ENCODE measurements at places on chromosomes 13 and 19.

DNA sequence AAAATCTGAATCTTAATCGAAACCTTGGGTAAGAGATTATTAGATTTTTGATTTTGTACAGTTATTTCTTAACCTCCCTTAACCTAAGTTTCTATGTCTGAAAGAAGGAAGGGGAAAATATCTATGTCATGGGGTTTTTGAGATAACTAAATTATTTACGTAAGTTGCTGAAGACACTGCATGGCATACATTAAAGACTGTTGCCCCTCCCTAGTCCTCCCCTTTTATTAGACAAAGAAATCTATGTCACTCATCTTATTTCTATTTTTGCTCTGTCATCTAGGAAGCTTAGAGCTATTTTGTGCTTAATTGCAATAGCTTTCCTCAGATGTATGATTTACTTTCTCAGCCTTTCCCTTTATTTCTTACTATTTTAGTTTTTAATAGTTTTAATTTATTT lies 15.0 kb downstream of the COG6 start:
- DNase-seq: no peak

GRCh38 chr19:11494634-11495285 lies 10.9 kb downstream of the ZNF653 start:
- no peak for DNase-seq

- no peak for DNase-seq
Measured at GRCh38 chr13:43782686-43783085, 4.1 kb downstream of the ENOX1 start.

- no peak for DNase-seq
Measured at GRCh38 chr13:49497272-49497671, 1.5 kb downstream of the PHF11 start.

GRCh38 chr13:60347690-60348089 lies 49.3 kb upstream of the TDRD3 start:
- DNase-seq: no peak

DNA sequence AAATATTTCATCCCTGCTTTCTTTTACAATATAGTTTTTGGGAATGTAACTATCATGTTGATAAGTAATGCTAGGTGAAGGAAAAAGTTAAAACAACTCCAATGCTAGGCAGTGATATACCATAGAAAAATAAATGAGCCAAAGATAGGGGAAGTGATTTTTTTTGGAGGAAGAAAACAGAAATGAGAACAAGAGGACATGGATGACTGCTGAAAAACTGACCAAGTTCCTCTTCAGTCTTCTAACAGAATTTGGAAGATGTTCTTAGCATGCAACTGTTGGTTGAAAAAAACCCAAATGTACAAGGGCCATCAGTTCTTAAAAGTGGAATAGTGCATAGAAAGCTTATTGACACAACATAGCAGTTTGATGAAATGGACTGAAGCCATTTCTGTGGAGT lies 262.5 kb upstream of the STARD13 start:
- no peak for DNase-seq

GRCh38 chr13:48492096-48492440 lies 40.8 kb downstream of the RCBTB2 start:
- no peak for DNase-seq

- DNase-seq: no peak
Measured at GRCh38 chr19:47794526-47794925, 9.8 kb downstream of the TPRX1 start.

- no peak for DNase-seq
Measured at GRCh38 chr19:13883516-13884064, 6.7 kb downstream of the NANOS3 start.

DNA sequence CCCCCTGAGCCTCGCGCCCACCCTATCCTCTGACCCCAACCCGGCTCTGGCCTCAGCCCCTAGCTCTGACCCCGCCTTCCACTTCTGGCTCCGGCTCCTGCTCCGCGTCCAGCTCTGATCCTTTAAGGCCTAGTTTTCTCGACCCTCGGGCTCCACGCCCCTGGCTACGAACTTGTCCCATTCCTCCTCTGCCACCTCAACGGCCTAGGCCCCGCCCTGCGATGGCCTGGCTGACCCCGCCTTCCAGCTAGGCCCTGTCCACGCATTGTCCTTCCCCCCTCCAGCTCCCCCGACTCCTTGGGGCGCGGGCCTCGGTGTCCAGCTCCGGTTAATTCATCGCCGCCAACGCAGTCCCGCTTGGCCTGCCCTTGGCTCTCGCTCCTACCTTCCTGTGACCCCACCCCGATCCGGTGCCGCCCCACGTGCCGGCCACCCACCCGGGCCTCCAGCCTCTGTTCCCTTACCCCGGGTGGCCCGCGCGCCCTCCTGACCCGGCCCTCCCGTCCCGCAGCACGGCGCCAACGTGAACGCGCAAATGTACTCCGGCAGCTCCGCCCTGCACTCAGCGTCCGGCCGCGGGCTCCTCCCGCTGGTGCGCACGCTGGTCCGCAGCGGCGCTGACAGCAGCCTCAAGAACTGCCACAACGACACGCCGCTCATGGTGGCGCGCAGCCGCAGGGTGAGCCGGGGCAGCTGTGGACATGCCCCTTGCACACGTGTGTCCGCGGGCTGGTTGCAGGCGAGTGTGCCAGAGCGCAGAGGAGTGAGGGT lies 9.4 kb downstream of the BCL3 start:
- DNase-seq: peak; percentile 94

GRCh38 chr19:51573331-51573730 lies 2.2 kb downstream of the ZNF175 start:
- DNase-seq: no peak

DNA sequence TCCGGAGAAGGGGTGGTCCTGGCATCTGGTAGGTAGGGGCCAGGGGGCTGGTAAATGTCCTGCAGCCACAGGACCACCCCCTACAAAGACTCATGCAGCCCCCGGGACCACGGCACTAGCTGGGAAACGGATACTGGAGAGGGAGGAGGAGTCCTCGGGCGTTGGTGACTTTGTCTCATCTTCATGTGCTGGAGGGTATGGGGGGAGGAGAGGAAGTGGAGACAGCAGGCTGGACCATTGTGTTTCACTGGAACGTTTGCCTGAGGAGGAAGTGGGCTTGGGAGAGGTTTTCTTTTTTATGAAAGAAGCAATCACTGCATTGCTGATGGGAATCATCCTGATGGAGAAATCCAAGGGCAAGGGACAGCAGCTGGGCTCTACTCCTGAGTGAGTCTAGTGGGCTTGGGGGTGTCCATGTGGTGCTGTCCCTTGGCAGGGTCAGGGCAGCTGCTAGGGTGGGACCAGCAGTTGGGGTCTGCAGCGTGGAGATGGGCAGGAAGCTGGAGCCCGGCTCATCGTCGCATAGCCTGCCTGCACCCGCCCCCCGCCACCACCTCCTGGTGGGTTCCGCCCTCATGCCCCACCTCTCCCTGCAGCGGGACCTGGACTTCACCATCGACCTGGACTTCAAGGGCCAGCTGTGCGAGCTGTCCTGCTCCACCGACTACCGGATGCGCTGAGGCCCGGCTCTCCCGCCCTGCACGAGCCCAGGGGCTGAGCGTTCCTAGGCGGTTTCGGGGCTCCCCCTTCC lies 1.7 kb upstream of the ADM5 start:
- no peak for DNase-seq

DNA sequence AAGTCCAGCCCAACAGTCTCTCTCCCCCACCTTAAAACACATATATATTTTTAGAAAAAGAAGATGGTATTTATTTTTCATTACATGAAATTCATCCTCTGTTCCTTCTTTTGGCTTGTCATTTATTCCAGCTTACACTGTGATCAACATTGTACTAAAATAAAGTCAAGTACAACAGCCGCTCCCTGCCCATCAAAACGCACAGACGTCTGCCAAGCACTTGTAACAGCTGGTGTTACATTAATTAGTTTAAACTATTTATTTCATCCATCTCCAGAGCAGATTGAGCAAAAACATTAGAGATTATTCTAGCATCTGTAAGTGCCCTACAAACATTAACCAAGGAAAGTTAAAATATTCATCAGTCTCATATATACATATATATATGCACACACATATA lies 350.5 kb downstream of the DACH1 start:
- DNase-seq: no peak

DNA sequence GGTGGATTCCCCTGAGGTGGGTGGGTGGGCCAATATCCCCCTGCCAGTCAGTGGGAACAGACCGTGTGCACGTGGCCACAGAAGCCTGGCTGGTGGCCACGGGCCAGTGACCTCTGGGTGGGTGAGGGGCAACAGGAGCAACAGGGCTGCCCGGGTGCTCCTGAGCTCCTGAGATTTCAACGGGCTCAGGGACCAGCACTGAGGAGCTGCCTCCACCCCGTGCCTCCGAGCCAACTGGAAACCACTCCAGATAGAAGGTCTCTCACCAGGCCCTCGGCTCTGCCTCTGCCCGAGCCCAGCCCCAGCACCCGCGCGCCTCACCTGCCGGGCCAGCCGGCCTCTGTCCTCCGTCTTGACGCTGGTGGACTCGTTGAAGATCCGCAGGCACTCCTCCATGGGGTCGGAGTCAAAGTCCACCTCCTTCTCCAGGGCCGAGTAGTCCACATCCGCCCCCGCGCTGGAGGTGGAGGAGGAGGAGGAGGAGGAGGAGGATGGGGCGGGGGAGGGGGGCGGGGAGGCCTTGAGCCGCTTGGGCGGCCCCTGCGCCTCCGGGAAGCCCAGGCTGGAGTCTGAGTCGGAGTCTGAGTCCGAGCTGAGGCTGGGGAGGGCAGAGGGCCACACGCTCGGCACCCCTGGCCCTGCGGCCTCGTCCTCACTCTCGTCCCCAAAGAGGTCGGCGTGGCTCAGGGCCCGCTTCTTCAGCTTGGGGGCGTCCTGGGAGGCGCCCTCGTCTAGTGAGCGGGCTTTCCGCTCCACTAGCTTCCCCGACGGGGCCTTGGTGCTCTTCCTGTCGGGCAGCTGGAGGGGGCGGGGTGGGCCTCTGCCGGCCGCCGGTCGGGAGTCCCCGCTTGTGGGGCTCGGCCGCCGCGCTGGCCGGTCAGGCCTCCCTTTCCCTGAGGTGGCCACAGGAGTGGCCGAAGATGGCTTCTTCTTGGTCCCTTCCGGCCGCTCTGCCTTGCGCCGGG lies 14.8 kb upstream of the ATP8B3 start:
- DNase-seq: no peak

DNA sequence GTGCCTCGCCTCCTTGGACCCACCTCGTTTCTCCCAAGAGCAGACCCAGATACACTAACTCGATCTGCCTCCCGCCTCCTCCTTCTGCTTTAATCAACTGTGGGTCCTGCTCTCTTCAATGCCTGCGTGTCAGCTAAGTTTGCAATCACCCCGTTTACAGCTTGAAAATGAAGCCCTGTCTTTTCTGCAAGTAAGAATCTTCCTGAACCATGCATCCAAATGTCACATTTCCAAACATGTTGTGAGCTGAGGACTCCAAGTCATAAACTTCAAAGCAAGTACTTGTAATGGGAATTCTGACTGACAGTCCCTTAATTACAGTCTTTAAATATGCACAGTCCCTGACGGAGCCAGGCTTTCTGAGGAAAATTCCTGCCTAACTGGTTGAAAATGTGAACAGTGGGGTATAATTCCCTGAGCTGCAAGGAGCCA lies 154.9 kb upstream of the UQCRFS1 start:
- no peak for DNase-seq

DNA sequence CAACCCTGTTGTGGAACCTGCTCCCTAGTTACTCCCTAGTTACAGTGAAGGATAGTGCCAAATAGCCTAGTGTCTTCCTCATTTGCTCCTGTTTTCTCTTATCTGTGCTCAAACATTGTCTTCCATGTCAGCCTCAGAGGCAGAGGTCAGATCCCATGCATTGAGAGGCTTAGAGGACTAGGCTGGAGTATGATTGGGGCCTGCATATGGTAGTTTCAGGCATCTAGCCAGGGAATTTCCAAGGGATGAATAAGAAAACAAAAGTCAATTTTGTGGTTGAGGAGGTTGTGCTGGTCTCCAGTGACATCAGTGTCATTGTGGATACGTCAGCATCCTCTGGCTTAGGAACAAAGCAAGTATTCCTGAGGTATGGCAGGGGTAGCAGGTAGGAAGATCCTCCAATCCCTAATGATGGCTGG lies 9.4 kb downstream of the ZNF546 start:
- DNase-seq: no peak

DNA sequence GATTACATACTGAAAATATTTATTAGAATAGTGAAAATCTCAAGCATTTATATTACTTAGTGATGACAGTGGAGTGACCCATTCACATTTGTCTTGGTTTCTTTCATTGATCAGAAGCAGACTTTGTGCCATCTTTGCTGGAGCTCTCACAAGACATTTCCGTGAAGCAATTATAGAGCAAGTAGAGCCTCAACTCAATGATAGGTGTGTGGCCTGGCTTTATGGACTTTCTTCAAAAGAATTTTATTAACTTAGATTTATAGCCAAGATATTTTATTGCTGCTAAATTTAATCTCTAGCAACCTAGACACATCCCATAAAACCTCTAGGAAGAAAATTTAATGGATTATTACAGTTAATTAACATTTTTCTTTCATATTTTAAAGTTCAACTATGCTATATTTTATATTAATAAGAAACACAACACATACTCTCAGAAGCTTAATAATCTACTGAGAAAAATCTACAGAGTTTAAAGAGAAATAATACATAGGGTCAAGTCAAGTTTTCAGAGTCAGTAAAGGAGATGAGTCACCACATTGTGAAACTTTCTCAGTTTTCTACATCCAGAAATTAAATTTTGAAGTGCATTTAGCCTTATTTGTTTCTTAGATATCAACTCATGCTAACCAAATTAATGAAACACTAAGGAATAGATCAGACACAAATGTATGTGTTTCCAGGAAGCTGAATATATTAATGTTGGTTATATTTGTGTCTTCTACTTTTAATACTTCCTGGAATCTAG lies 160.5 kb downstream of the LACC1 start:
- DNase-seq: no peak

DNA sequence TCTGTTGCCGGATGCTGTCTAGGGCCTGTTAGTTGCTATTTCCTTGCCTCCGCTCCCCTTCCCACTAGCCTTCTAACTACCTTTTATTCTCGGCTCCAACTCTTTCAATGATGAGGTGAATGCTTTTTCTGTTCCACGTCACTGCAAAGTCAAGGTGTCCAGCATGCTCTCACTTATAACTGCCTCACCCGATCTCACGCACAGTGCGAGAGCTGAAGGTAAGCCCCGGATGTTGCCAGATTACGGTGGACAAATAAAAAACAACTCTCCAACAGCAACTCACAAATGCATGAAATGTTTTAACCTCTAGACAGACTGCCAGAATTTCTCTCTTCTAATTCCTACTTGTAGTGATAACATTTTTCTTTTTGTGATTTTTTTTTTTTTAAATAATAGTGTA lies 169.9 kb downstream of the STK24 start:
- DNase-seq: no peak

DNA sequence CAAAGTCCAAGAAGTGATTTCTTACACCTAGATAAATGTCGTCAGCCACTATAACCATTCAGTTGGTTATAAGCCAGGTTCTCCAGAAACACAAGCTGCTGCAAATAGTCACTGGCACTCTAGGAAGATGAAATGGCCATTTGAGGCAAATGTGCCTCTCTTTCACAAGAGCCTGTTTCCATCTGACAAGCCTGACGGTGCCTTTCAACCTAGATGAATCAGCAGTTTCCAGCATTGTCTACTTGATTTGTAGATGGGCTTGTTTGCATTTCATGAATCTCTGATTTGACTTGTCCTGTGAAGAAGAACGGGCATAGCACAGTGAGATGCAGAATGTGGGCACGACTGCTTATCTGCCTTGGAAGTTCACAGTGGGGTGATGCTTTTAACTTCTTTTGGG lies 327.2 kb downstream of the LMO7 start:
- no peak for DNase-seq

GRCh38 chr13:71274923-71275608 lies 591.9 kb downstream of the DACH1 start:
- no peak for DNase-seq

GRCh38 chr19:38889803-38890202 lies 9.6 kb downstream of the SIRT2 start:
- no peak for DNase-seq

GRCh38 chr19:1104311-1105007 lies 665 bp downstream of the GPX4 start:
- peak; percentile 95 for DNase-seq

GRCh38 chr13:33992881-33993336 lies 175.0 kb downstream of the RFC3 start:
- DNase-seq: no peak
